Right ventricle myocardium superior (tissue), 1 donor: ENCODE measurements at places on chromosomes 1 and 21.
A peak's percentile ranks its signal among the peaks of the same experiment; 100 is the strongest.

DNA sequence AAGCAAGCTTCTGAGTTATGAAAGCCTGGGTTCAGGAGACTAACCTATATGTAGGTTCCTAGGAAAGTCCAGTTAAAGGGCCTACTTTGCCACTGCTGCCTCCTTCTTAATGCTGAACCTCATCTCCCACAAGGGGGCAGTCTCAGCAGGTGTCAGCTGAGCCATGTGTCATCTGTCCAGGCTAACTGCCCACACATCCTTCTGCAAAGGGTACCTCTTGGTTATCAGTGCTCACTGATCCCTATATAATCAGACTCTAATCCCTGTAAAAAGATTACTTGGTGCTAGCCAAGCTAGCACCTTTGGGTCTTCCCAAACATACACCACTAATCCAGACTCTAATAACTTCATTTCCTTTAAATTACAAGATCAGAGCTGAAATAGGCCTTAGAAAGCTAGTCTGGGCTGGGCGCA is 9.0 kb downstream of the PRDX1 start:
- no peak for DNase-seq

GRCh38 chr1:203325026-203325417 is 19.7 kb downstream of the BTG2 start:
- DNase-seq = no peak

DNA sequence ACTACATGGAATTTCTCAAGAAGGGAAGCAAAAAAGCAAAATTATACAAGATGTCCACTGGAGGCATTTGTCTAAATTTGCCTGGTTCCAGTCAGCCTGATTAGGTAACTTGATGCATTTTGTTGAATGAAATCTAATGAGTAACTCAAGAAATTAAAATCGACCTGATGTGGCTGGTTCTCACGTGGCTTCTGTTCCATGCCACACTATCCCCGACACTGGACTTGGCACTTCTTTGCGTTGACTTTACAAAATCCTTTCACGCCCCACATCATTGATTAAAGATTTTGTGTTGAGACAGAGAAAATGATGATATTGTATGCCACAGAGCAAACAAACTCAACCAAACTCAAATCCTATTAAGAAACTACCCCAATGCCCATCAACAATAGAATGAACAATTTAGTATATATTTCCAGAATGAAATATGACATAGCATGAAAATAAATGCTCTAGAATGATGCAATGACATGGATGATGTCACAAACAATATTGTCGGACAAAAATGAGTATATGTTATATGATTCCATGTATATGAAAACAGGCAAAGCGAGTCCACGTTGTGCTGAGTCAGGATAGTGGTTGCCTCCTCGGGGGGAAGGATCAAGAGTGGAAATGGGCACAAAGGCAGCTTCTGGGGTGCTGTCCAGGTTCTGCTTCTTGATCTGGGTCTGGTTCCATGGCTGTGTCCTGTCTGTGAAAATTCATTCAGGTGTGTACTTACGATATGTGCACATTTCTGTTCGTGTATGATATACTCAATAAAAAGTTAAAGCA is 12.9 kb upstream of the HMGCS2 start:
- no peak for DNase-seq

- DNase-seq = no peak
Observed at GRCh38 chr1:117499071-117499470, 106.8 kb upstream of the TENT5C start.

DNA sequence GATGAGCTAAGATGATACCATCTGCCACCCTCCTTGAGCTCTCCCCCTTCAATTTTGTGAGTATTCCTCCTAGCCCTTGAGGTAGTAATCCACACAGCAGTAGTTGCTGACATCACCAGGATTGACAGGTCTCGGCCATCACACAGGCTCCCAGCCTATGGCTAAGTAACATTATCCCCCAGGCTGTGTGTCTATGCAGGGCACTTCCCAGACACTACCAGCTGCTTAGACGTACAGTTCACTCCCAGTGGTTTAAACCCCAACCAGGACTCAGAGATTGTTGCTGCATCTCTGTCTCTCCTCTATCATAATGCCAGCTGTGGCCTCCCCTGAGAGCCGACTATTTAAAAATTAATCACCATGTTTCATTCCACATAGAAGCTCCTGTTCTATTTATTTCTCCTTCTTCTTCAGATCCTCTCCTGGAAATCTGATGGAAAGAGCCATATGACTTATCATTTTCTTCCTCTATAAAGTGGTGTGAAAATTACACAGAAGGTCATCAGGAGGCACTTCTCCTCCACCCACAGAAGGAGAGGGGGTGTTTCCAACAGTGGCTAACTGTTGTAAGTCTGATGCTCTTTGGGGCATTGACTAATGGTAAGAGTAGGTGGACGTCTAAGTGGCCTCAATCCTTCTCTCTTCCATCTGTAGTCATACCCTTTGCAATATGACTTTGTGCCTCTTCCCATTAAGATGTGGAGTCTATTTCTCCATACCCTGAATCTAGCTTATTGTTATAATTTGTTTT is 396.3 kb downstream of the SETD4 start:
- no peak for DNase-seq

- peak; percentile 81 for DNase-seq
Observed at GRCh38 chr1:145871994-145872924, 13.4 kb upstream of the PIAS3 start.

DNA sequence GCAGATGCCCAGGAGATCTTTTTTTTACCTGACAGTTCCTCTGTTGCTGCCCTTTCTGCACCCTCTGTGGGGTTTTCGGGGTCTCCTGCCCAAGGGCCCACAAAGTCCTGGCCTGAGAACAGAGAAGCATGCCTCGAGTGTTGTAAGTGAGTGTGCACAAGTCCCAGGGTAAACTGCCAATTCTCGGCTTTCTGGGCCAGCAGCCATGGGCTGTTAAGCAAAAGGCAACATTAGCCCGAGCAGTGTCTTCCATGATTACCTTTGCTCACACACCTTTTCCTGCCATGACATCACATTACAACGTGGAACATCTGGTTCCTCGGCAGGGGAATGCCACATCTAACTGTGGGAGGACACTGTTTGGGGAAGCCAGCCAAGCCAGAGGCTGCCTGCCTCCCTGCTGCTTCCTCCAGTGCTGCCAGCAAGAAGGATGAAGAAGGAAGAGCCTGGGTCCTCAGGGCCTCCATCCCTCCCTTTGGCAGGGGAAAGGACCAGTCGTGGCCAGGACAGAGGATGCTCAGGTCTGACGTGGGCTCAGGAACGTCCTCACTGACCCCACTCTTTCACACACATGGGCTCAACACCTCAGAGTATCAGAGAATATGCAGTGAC is 485.9 kb downstream of the OMA1 start:
- DNase-seq = peak; percentile 51

GRCh38 chr1:240786880-240787279 is 174.9 kb upstream of the GREM2 start:
- no peak for DNase-seq

DNA sequence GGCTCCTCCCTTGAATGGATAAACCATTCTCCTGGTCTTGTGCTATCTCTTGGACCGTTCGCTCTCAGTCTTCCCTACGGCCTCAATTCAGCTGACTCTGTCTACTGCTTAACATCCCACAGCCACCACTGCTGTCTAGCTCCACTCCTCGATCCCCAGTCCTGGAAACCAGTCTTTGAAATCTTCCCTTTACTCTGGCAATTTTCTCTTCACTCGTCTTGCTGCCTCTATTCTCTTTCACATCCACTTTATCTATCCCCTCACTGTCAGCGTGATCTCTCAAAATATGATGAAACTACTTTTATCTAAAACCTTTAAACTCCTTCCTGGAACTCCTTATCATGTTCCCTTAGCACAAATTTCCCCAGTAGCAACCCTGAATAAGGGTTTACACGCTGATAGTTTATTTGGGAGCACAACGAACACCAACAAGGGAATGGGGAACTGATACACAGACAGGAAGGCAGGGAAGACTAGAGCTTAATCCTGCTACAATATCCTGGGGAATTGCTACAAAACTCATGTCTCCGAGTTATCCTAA is 131.6 kb upstream of the SAMSN1 start:
- DNase-seq = no peak

- DNase-seq = no peak
Observed at GRCh38 chr1:172682812-172683211, 23.9 kb downstream of the FASLG start.

- no peak for DNase-seq
Observed at GRCh38 chr1:116288201-116288598, 84.8 kb upstream of the ATP1A1 start.

GRCh38 chr1:172979828-172980227 is 70.9 kb downstream of the TNFSF18 start:
- no peak for DNase-seq

DNA sequence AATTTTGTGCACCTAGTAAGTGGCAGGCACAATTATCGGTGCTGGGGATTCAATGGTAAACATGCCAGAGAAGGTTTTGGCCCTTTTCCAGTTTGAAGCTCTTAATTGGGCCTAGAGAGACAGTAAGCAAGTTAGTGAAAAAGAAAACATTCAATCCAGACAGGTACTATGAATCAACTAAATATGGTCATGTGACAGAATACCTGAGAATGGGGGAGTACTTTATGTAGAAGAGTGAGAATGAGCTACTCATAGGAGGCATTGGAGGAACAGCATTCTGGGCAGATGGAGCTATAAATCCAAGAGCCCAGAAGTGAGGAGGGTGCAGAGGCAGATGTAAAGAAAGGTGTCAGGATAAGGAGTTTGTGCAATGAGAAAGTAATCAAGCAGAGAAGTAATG is 1017.9 kb downstream of the ADGRL2 start:
- no peak for DNase-seq

DNA sequence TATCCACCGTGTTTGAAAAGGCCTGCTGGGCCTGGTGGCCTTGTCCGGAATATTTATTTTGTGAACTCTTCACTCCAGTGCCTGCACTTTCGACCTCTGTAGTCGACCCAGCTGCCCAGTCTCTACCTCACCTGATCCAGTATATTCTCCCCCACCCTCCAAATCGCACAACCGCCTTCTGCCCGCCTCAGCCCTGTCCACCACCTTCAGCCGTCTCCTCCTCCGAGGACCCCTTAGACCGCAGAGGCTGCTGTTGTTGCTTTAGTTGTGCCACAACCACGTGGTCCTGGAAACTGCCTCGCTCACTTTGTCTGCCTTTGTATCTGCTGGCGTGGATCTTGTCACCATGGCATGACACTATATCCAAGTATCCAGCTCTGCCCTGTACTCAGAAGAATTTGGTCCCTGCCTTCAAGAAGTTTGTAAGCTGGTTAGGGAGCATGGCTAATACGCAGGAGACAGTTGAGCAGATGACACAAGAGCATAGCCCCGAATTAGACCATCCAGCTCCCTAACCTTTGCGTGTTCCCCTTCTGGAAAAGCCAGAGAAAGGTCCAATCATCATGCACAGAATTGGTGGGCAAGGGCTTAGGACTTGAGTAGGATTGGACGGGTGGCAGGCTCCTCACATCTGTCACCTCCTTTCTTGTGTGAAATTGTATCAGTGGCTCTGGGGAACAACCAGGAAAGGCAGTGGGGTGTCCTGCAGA is 1.5 kb downstream of the PHGDH start:
- DNase-seq = no peak
